ENCODE measurements at places on chromosomes 3 and 15.

DNA sequence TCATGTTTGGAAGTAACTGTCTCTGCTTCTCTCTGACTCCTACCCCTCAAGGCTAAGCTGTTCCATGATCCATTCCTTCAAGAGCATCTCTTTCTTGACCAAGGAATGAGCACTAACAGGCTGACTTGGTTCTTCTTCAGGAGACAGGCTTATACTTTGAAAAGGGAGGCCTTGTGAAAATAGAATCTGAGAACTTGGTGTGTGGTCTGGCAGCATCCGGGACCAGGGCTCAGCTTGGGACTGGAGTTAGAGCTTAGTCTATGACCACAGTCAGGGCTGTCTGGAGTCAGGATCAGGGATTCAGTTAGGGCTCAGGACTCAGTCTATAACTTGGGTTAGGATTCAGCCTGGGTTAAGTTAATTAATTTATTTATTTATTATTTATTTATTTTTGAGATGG is 44.9 kb upstream of the SLC6A6 start:
- no peak for DNase-seq

GRCh38 chr3:121834157-121834670 is 646 bp downstream of the IQCB1 start:
- DNase-seq = no peak

DNA sequence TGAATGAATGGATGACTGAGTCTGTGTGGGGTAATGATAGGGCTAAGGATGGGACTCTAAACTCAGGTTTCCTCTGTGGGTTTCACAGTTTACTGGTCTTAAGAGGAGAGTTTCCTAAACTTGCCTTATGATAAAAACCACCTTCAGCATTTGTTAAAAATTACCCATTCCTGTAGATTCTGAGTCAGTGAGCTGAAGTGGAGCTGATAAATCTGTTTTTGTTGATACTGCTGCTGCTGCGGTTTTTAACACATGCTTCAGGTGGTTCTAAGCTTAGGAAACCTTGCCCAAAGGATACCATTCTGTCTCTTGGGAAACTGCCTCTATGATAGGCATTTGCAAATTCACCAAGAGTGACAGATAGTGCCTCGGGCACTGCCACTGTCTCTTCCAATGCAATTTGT is 52.6 kb downstream of the MECOM start:
- DNase-seq = no peak

DNA sequence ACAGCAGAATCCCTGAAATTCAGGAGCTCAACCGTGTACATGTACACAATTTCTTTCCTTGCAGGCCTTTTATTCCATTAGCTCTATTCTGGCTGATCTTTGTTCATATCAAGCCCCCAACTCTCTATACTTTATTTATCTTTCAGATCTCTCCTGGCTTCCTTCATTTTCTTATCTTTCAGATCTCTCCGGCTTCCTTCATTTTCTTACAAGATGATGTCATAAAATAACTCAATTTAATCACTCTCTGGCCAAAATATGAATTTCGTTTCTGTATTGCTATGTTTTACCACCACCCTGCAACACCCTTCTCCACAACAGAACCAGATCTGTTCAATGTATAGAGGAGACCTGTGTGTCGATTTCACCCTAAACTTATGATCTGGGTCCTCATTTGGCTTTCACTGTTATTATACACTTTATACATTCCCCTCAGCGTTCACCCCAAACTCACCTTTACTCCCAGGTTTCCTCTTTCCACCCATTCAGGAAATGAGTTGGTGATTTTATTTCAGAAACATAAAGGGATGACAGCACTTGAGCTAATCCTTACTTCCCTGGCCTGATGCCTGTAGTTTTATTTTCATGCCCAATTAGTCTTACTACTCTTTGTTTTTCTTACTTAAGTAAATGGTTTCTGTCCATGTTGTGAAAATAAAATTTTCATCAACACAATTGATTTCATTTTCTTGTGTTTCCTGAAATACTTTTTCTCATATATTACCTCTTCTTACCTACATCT is 195.5 kb downstream of the BCHE start:
- DNase-seq = no peak

DNA sequence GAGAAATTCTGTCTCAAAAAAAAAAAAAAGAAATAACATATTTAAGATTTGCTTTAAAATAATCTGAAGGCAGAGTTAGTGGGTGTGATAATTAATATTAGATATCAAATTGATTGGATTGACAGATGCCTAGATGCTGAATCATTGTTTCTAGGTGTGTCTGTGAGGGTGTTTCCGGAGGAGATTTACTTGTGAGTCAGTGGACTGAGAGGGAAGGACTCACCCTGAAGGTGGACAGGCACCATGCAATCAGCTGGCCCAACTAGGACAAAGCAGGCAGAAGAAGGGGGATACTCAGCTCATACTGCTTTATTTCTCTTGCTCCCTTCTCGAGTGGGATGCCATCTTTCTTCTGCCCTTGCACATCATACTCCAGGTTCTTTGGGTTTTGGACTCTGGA is 16.7 kb upstream of the RPL24 start:
- DNase-seq = no peak

GRCh38 chr15:49637857-49638256 is 17.0 kb downstream of the DTWD1 start:
- DNase-seq = no peak

DNA sequence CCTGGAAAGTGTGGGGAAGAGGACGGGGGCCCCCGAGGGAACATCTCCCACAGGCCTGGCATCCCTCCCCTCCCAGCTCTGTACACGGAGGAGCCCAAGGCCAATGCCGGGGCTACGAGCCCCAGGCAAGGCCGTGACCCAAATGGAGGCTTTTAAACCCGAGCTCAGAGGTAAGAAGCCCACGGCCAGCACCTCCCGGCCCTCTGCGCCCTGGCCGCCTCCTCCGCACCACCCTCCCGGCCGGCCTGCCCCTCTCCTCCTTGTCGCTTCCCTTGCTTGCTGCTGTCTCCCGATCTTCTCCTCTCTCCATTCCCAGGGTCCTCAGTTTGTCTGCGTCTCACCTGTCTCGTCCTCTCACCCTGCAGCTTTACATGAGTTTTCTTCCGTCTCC is 1.3 kb downstream of the MUC4 start:
- DNase-seq = no peak

- DNase-seq = no peak
Measured at GRCh38 chr3:121870717-121871116, 23.5 kb upstream of the SLC15A2 start.
